Renal cortical epithelial cell (primary cell): ENCODE measurements at places on chromosomes 12 and 14.
A peak's percentile ranks its signal among the peaks of the same experiment; 100 is the strongest.

- DNase-seq: no peak
Observed at GRCh38 chr12:51845482-51845881, 3.0 kb downstream of the FIGNL2 start.

GRCh38 chr14:77603031-77603430 is 13.4 kb downstream of the SPTLC2 start:
- DNase-seq: no peak

DNA sequence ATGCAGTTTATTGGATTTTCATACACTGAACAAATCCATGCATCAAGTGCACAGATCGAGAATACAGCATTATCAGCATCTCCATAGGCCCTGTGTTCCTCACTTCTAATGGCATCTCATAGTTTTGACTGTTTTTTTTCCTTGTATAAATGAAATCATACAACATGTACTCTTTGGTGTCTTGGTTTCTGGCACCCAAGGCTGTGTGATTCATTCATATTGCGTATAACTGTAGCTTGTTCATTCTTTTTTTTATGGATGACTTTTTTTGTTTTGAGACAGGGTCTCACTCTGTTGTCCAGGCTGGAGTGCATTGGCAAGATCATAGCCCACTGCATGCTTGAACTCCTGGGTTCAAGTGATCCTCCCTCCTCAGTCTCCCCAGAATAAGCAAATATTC is 14.3 kb downstream of the RASSF8 start:
- no peak for DNase-seq

GRCh38 chr14:102928412-102929240 is 6.2 kb downstream of the AMN start:
- peak; percentile 10 for DNase-seq

DNA sequence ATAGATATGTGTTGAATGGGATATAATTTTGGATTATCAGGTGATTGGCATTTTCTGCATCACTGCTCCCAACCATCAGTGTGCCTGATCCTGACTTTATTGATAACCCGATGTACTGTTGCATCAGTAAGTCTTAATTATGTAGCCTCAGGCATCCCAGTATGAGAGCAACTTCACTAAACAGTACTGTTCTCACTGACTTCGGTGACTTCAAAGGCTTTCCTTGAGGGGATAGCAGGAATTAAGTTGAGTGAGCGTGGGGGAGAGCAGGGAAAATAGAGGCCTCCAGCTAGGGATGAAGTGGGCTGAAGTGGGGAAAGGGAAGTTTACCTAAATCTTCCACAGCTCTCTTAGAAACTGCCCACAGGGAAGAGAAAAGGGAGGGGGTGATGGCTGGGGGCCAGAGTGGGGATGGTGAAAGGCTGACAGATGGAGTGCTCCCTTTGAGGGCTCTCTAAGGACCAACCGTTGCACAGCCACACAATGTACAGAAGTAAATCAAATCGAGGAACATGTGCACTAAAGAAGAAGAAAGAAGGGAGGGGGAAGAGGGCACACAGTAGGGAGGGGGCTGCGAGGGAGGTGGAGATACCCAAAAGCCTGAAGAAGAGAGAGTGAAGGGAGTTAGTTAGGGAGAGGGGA is 10.7 kb upstream of the NEUROD4 start:
- DNase-seq: no peak

DNA sequence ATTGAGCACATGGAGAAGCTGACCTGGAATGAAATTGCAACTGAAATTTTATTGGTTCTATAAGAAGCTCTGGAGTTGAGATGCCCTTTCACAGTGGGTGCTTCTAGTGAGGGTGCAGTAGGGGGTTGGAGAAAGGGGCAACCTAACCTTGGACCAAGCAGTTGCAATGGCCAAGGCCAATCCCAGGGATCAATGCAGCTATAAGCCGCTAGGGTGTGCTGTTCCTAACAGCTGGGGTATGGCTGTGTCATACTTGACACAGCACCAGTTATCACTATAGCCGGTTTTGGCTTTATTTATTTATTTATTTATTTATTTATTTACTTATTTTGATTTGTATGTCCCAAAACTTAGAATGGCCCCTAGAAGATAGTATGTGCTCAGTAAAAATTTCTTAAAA is 505.9 kb downstream of the FLRT2 start:
- no peak for DNase-seq

DNA sequence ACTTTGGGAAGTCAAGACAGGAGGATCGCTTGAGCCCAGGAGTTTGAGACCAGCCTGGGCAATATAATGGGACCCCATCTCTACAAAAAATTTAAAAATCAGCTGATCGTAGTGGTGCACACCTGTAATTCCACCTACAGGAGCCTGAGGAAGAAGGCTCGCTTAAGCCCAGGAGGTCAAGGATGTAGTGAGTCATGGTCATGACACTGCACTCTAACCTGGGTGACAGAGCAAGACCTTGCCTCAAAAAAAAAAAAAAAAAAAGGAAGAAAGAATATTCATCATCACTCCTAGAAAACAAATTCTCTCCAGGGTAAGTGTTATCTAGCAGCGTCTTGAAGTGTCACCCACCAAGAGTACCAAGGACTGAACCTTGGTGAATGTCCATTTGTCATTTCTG is 34.2 kb upstream of the PLXNC1 start:
- DNase-seq: no peak

- no peak for DNase-seq
Observed at GRCh38 chr12:94327809-94328208, 131.9 kb downstream of the CEP83 start.

DNA sequence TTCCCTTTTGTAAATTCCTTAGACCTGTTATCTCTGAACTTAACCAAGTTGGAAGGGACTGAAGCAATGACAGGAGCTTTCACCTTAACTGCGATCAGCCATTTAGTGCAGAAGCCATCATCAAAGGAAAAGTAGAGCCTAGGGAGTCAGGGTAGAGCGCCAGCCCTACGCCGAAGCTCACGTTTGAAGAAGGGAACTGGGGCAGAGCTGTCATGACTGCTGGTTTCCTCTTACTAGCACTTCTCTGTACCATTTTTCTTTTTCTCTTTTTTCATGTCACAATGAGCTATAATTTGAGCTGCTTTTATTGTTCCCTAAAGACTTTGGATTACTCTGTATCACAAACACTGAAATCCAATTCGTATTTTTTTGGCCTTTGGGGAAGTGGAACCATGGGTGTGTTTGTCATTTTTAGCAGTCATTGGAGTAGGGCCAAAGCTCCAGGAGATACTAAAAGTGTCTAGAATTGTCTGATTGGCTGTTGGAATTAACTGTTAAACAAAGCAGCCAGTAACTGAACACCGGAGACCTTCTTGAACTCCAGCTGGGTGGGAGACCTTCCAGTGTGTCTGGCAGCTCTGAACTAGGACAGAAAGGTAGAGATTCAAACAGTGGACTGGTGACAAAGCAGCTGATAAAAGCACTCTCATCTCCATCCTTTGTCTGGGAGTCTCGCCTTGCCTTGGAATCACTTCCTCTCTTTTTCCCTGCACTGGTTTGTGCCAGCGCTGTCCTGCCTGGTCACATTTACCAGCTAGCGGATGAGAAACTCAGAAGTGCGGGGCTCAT is 9.1 kb downstream of the MTRFR start:
- DNase-seq: no peak

- DNase-seq: no peak
Observed at GRCh38 chr14:67317822-67318221, 41.8 kb downstream of the ATP6V1D start.

GRCh38 chr14:29815016-29815674 is 112.5 kb downstream of the PRKD1 start:
- DNase-seq: no peak

GRCh38 chr12:20028033-20028432 is 340.3 kb upstream of the PDE3A start:
- DNase-seq: no peak

DNA sequence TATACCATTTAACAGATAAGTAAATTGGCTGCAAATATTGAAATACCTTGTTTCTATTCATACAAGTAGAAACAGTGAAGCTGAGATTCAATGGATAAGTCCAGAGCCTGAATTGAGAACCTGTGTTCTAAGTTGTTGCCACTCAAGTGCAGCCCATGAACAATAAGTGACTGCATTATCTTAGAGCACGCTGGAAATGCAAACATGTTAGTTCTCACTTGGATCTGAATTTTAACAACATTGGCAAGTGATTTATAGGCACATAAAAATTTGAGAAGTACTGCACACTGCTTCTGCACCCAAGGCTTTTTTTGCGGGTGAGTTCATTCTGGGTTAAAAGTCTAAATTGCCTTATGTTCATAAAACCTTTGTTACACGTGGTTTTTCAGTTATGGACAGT is 484.3 kb downstream of the NAV3 start:
- DNase-seq: no peak

DNA sequence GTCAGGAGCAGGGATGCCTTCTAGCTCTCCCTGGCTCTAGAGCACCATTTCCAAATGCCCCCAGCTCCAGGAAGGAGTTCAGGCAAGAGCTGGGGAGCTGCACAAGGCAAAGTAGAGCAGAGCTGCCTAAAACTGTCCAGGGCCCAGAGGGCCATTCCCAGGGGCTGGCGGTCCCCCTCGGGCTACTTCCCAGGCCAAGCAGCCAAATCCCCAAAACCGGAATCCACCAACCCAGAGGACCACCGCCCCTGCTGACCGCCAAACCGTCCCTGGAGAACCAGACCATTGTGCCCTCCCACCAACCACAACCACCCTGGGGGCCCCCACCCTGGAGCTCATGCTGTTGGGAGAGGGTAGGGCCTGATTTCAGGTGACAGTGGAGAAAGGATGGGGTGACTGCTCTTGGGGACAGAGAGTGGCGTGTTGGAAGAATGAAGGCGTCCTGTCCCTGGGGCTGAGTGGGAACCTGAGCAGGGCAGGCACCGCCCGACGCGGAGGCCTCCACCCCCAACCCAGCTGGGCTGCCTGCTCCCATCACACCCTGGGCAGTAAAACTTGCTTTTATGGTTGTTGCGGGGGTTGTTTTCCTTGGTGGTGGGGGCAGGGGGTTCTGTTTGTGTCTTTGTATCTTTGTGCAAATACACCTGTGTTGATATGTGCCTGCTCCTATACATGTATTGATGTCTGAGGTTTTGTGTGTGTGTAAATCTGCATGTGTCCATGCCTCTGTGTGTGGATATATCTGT is 24.0 kb upstream of the KRT78 start:
- DNase-seq: no peak

DNA sequence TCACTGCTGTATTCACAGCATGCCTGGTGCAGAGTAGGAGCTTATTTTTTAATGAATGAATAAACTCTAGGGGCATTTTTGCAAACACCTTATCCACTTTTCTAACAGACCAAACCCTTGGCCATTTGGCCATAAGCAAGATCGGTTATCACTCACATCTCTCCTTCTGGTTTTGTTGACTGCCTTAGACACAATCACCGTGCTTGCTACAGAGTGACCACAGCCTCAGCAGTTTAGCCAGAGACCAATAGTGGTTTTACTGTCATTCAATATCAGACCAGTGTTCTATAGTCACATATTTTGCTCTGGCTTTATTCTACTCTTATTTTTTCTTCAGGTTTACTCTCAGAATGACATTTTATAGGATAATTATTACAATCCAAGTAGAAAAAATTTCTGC is 2.2 kb downstream of the KLRB1 start:
- DNase-seq: no peak

- no peak for DNase-seq
Observed at GRCh38 chr14:85688006-85688405, 158.1 kb downstream of the FLRT2 start.

DNA sequence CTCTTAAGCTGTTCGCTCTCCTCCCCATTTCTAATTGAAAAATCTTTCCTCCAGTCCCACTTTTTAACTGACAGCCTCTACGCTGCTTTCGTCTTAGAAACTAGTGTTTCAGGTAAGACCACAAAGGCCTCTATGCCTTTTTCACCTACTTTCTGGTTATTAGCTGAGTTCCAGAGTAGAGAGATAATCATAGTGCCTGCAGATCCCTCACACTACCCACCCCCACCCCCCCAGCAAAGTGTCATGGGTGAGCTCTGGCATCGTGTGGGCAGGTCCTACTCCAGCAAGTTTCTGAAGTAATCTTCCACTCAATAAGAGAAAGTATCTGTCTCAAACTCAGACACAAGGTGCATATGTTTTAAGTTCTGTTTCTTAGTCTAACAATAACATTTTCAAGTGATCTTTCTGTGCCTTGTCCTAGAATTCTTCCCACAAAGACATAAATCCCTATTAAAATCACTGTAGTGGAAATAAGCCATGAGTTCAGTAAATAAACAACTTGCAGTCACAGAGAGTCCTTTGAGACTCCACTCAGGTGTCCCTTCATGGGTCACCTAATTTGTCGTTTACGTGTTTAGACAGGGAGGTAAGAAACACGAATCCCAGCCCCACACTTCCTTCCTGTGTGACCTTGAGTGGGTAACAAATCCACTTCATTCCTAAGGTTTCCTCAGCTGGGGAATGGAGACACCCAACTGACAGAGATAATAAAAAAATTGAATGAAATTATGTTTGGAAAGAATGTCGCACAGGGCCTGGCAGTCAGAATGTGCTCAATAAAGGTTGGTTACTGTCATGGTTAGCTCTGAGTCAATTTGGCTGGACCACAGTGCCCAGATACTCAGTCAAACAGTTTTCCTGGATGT is 228.9 kb upstream of the CAND1 start:
- peak; percentile 50 for DNase-seq
